ENCODE measurements at places on chromosomes 3 and 15.

DNA sequence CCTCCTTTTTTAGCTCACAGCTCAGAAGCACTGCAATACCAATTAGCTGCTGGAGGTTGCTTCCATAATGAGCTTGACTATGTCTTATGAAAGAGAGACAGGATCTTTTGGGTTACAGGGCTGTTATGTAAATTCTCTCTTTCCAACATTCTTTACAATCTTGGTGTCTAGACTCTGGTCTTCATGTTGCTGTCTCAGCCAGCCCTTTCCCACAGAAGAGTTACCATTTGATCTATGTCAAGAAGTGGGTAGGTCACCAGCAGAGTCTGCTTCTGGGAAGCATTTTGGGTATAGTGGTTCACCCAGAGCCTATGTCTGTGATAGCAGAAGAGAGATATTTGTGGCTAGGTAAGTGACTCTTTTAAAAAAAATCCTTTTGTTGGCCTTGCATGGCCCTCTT is 234.5 kb downstream of the SATB1 start:
- no peak for DNase-seq

DNA sequence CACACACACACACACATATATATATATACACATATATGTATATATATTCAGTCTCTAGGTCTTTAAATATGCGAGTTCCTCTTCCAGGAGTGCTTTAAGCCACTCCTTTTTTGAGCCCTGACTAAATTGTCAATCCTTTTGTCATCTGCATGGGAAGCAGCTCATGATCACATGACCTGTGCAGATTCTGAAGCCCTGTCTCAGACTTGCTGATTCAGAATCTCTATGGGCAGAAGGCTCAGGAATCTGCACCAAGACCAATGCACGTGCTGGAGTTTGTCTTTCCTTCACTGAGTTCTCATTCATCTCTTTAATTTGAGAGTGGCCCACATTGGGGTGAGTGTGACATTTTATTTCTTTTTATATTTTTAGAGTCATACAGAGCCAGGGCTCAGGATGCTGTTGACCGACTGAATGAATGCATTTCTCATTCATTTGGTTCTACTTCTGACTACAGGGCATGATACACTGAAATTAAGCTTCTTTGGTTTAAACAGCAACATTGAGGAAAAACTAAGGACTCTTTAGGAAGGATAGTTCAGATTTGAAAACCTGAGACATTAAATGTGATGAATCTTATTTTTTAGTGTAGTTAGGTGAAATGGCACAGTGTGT is 307.5 kb downstream of the EDEM1 start:
- no peak for DNase-seq

DNA sequence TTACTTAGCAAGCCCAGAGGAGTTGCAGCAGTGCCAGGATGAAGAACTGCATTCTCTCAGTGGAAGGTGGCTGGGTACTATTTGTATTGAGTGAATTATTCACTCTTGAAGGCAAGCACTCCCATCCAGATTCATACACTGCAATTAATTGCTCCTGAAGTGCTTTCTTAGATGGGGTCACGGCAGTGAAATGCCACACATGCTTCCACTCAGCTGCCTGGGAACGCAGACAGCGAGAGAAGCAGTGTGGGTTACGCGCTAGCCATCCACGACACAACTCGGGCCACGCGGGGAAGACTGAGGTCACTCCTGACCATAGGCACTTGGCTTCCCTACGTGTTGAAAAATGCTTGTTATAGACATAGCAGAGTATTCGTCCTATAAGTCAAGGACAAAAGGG is 30.8 kb upstream of the LMCD1 start:
- no peak for DNase-seq

DNA sequence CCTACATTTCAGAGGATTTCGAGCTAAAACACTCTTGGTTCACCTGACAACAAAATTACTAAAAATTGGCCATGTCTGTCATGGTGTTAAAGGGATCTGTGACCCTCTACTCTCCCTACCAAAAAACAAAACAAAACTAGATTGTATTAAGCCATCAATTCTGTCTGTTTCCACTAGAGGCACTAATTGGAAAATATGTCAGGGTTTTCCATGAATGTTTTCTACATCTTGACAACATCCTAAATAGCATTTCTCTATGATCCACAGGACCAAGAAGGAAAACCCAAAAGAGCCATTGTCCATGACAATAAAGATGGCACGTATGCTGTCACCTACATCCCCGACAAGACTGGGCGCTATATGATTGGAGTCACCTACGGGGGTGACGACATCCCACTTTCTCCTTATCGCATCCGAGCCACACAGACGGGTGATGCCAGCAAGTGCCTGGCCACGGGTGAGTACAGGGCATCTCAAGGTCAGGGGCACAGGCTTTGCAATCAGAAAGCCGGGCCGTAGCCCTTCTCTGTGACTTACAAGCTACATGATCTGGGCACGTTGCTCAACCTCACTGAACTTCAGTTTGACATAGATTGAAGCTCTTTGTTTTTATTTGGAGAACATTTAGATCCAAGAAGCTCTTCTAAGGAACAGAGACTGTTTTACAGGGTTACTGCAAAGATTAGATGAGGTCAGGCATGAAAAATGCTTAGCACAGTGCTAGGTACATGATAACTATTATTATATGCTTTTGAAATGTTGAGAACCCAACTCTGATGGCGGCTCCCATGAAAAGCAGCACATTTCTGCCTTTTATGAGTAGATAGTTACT is 74.8 kb downstream of the DNASE1L3 start:
- no peak for DNase-seq

GRCh38 chr15:73388256-73388781 is 19.6 kb upstream of the HCN4 start:
- DNase-seq = no peak

GRCh38 chr15:73119478-73119877 is 67.2 kb downstream of the NEO1 start:
- DNase-seq = no peak

GRCh38 chr3:190396001-190396400 is 8.0 kb downstream of the CLDN16 start:
- DNase-seq = no peak

GRCh38 chr3:192850451-192850981 is 67.1 kb downstream of the MB21D2 start:
- DNase-seq = peak; percentile 79

DNA sequence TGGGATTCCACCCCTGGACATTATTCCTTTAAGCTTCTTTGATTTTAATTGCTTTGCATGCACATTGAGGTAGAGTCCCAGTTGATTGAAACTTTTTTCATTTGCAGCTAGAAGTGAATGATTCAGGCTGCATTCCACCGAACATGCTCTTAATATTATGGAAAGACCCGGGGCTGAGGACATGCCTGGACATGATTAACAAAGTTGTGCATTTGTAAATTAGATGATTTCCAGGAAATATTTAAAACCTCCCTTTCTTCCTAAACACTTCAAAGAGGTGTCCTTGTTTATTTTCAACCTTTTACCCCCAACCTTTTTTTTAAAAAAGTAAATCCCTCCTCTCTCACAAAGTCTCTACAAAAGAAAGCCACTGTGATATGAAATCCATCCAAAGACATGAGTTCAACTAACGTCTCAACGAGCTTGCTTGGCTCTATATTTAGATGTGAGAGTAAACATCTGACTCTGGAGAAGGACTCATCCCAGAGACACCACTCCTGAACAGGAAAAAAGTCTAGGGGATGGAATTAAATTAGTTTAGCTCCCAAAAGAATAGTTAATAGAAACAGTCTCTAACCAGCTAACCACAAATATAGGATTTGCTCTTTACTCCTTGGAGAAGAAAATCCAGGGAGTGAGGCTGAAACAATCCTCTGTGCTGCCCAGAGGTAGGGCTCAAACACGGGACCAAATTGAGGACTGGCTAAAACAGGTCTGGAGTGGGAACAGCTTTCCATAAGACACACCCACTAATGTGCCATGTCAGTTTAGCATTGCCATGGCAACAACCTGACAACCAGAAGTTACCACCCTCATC is 83.1 kb downstream of the XXYLT1 start:
- DNase-seq = no peak

DNA sequence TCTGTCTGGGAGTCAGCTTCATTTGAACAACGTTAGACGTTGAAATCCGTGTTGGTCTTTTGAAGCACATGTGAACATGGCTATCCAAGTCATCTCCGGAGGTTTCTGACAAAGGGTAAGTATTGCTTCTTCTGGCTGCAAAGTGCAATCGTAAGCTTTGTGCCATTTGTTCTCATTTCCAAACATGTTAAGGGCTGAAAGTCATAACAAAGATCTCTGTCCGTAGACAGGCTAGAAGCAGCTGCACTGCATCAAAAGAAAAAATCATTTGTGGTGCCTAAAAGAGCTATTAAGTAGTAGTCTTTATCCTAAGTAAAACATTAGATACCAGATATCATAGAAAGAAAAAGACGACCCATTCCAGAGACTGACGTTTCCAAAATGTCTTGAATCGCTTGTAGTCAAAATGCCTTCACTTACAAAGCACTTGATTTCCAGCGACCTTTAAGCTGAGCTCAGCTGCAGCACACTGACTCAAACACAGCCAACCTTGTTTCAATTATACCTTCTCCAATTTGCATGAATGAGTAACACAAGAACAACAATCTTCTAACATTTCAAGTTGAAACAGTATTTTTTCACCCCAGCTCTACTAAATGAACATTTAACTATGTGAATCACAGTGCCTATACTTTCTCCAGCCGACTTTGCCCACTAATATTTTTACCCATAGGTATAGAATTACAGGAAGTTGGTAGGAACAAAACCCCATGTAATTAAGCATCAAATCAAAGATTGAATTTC is 76.6 kb downstream of the NEDD4 start:
- DNase-seq = no peak

DNA sequence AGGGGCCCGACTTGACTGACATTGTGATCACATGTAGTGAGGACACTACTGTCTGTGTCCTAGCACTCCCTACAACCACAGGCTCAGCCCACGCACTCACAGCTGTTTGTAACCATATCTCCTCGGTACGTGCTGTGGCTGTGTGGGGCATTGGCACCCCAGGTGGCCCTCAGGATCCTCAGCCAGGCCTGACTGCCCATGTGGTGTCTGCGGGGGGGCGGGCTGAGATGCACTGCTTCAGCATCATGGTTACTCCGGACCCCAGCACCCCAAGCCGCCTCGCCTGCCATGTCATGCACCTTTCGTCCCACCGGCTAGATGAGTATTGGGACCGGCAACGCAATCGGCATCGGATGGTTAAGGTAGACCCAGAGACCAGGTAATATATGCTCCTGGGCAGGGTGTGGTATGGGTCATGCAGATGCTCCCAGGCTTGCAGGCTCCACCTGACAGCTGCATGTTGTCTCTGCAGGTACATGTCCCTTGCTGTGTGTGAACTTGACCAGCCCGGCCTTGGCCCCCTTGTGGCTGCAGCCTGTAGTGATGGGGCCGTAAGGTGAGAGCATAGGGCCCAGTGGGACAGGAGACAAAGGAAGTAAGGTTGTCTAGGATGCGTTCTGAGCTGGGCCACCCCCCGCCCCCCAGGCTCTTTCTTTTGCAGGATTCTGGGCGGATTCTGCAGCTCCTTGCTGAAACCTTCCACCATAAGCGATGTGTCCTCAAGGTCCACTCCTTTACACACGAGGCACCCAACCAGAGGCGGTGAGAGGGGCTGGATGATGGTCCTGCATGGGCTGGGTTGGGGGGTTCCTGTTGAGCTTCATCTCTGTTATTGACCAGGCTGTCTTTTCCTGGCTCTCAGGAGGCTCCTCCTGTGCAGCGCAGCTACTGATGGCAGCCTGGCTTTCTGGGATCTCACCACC is 4.4 kb downstream of the DALRD3 start:
- peak; percentile 67 for DNase-seq

- no peak for DNase-seq
These were observed 340.1 kb upstream of the ROBO2 start for GRCh38 chr3:76699846-76700245.

DNA sequence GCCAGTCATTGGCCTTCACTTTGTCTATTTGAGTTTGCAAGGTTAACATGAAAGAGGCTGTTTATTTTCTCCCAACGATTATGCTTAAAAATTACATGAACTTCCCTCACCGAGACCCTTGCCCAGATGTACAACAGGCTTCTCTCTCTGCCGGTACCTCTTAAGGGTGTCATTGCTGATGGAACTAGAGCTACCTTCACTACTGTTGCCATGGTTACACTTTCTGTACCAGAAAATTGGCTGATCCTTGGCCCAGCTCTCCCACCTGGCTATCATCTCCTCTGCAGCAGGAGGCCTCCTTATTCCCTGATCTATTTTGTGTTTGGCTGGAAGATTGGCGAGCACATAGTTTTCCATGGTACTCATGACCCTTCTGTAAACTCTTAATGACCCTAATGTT is 24.0 kb upstream of the LIPC start:
- no peak for DNase-seq

DNA sequence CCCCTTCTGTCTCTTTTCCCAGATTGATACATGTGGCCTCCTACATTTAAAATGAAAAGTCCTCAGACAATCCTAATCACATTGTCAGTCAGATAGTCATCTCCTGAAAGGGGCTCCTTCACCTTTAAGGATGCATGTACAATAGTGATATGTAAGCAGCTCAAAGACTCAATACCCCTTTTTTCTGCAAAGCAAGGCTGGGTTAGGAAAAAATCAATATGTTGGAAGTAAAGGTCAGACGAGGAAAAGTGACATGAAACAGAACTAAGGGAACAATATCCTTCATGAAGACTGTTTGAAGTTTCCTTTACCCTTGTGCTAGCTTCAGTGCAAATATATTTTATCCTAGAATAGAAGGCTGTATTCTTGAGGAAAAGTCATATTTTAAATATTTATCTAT is 539.3 kb downstream of the NR2F2 start:
- DNase-seq = no peak

DNA sequence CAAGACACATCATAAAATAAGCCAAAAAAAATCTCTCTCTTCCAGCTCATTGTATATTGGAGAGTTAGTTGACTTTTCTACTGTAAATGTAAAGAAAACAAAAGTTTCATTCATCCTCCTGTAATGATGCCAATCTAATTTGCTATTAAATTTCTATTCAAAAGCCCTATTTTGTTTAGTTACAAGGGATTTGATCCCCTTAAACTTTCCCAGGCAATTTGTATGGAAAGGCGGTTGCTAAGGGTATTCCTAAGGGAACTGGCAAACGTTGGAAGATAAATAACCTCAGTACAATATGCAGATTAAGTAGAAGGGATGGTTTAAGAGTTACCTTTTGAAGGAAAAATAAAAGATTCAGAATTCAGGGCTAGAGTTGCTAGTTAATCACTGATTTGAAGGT is 352.7 kb downstream of the TIGIT start:
- no peak for DNase-seq

- no peak for DNase-seq
These were observed 135.3 kb downstream of the PCCB start for GRCh38 chr3:136385457-136385856.

GRCh38 chr3:71912839-71913495 is 128.0 kb upstream of the PROK2 start:
- no peak for DNase-seq

GRCh38 chr3:111692593-111693552 is 97.7 kb upstream of the ZBED2 start:
- no peak for DNase-seq

- DNase-seq = no peak
These were observed 79.7 kb downstream of the STAG1 start for GRCh38 chr3:136672457-136672856.

DNA sequence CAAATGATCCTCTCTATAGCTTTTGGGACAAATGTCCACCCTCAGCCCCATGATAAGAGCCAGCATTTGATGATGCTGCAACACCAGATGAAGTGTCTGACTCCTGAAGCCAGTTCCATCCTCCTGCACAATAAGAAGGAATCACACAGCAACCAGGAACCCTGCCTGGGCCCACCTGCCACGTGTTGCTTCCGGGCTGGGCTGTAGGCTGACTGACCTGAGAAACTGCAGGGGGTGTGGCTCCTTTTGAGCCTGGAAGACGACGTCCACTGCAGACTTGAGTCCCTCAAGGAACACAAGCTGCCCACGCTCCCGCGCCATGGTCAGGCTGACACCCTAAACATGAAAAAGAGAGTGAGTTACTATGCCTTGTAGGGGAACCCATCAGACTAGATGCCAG is 9.4 kb downstream of the ELP6 start:
- no peak for DNase-seq
